H4 (cell line): ENCODE measurements at places on chromosomes 12 and 14. TPM values are rescaled to one million over a fixed set of nuclear protein-coding genes. Genes with fewer than 3 reads are reported as not detected.

DNA sequence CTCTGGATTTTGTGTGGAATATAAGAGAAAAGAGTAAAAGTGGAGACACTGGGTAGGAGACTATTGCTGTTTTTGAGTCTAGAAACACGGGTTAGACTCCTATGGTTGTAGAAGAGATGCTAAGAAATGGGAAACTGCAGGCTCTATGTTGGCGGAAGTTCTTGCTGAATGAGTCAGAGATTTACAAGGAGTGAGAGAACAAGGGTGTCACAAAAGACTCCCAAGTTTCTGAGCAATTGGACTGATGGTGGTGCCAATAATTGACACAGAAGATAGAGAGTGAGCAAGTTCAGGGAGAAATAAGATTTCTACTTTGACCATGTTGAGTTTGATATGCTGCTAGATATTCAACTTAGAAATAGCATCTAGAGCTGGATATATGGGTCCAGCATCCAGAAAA is 2.6 kb upstream of the PRKD1 start:
- DNase-seq, result no peak

DNA sequence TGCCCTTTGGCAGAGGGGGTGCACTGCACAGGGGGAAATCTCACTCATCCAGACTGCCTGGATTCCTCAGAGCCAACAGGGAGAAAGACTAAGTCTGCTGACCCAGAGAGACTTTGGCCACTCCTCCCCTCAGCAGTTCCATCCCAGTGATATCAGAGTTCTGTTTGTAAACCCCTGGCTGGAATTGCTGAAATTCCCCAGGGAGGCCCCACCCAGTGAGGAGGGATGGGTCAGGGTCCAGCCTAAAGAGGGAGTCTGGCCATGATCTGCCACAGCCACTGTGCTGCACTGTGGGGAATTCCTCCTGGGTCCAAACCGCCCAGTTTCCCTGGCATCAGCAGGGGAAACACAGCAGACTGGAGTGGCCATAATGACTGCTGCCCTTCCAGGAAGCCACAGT is 54.9 kb upstream of the USP15 start:
- DNase-seq, result no peak

GRCh38 chr12:112190231-112191025 is 65.1 kb downstream of the TRAFD1 start:
- DNase-seq, result no peak

The RIPK3 gene
- not detected in 2 replicates for total RNA-seq
